ENCODE measurements at places on chromosomes 12 and 14. TPM values are rescaled to one million over a fixed set of nuclear protein-coding genes. Genes with fewer than 3 reads are reported as not detected.

Gene KRT74
- total RNA-seq, result not detected

Gene C12orf54
- not detected for total RNA-seq

Gene PDZRN4
- 3.5 TPM for total RNA-seq

Gene FLVCR2
- 10.8 TPM for total RNA-seq

Gene CBLN3
- 2.0 TPM for total RNA-seq

Gene AMN
- 239 TPM for total RNA-seq

Gene ATG101
- 37.7 TPM for total RNA-seq

DNA sequence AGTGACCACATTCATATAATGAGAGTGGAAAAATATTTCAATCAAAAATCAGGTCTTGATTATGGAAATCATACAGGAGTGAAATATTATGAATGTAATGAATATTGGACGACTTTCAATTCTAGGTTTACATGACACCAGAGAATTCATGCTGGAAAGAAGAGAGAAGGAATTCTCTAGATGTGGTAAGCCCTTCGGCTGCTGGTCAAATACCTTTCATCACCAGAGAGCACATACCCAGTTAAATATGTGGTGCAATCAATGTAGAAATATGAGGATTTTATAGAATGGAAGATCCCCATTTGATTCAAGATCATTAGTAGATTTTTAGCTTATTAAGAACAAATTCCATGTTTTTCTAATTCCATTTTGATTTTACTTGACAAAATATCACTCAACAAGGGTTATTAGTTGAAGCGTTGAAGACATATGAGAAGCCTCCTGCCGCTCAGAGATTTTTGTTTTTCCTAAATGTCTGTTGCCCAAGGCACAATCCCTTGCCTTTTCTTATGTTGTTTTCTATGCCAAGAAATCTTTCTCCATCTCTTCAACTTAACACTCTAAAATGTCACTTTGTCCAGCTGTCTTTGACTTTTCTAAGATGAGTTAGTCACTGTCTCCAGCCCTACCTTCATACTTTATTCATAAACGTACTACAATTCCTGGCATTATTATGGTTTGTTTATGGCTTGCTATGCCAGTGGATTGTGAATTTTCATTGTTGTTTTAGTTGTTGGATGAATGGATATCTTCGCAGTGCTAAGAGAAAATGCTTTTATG, 72.8 kb upstream of the ZDHHC17 start:
- no peak for DNase-seq

DNA sequence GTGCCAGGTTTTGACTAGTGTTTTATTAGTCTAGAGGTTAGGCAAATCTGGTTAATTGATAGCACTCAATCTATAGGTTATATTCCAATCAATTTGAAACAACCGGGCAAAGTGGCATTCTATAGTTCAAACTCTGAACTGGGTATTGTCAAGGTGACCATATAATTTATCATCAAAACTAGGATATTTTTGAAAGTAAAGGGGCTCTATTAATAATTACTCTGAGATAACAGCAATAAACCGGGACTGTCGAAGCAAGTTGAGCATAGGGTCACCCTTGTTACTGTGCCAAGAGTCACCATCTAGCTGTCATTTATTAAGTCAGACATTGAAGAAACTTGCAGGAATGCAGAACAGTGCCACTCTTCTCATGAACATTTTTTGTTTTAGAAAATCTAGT, 321.2 kb downstream of the RAD51B start:
- DNase-seq, result no peak

DNA sequence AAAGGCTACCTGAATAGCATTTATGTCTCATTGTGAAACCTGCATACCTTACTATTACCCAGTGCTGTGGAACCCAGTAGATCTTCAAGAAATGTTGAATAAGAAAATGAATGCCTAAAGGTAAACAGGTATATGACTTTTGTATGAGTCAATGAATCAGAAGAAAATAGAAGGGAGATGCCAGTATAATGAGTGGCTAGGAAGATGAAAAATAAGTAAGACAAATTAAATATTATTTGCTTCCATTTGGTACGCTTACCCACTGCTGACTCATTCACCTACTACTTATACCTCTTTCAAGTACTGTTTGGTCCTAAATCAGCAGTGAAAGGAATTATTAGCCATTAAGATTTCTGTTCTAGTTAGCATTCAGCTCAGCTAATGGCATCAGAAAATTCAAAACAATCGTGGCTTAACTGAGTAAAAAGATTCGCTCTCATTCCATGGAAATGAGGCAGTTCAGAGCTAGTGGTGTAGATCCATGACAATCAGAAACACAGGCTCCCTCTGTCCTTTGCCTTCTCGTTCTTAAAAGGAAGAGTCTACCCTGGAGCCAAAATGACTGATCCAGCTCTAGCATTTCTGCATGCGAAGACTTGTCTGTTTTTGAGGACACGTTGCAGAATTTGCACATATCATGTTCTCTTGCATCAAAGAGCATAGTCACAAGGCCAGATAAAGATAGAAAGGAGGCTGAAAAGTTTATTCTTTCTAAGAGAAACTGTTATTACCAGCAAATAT, 705.8 kb upstream of the USP15 start:
- DNase-seq, result no peak

DNA sequence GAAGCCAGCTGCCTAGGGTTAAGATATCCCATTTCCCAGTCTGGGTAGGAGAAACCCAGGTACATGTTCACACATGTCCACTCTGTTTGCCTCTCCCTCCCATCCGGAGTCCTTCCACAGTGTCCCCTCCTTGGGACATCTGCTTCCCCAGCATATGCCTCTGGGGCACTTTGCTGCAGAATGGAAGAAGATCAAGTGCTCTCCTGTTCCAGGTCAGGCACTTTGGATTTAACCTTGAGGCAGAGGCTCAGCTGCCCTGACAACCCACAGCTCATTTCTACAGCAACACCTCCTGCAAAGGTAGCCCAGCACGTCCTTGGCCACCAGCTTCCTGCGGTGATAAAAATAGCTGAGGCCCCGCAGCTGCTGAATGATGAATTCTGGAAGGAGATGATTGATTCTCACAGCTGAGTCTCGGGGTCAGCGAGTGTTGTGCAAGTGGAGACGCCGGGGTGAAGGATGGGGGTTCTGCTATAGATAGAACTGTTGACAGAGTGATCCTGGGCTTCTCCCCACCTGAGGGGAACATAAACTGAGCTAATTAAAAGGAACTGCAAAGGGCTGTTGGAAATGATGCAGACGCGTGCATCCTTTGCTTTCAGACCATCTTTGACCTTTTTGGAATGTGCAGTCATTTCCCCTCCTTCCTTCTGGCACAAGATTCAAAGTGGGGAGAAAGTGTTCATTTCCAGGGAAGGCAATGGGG, 145.0 kb downstream of the SLC38A6 start:
- no peak for DNase-seq

DNA sequence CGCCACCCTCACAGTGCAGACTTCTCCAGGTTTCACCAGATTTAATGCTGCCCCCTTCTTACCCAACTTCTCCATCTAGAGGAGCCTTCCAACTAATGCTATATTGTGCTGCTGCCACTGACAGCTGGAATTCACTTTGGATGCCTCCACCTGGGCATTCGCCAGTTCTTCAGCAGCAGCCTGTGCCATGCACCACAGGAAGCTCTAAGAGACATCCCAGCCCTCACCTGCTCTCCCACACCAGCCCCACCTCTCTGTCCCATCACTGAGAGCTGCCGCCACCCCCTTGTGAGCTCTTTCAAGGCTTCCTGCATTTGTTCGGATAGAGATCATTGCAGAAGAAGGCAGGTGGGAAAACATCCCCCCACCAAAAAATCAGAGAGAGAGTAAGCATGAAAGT, 4.6 kb upstream of the KRT2 start:
- DNase-seq, result no peak

- DNase-seq, result no peak
Observed at GRCh38 chr12:1252758-1253157, 261.7 kb downstream of the ERC1 start.

GRCh38 chr12:754851-755562, 2.6 kb downstream of the WNK1 start:
- DNase-seq, result no peak

DNA sequence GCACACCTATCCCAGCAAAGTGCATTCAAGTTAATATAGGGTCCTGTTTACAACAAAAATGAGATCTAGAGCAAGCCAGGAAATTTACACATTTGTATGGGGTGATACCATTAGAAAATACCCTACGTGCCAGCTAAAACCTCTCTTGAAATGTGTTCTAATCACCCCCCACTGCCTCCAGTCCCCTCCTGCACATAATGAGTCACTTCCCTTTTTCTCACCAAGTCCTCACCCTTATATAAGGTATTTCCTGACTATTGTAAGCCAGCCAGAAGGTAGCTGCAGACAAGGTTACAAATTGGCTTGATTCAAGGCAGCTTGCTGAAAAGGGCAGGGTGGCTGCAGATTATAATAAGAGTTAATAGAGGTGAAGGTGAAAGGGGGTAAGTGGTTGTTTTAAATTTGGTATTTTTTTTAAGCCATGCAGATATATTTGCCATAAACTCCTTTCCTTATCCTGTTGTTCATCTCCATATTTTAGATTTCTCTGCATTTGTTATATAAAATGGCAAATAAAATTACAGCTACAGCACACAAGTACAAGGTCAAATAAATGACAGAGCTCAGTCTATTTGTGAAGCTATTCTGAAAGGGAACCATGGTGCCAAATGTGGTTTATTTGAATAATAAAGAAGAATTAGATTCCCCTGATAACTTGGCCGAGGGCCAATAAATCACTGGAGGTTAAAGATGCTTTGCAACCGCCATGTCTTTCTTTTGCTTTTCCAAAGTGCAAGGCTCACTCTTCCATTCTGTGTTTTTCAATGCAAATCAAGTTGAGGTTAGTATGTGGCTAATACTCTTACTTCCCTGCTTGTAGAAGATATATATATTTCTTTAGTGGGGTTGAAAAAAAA, 385.9 kb downstream of the EGLN3 start:
- no peak for DNase-seq

- DNase-seq, result no peak
Observed at GRCh38 chr12:54175200-54175963, 13.4 kb downstream of the SMUG1 start.

DNA sequence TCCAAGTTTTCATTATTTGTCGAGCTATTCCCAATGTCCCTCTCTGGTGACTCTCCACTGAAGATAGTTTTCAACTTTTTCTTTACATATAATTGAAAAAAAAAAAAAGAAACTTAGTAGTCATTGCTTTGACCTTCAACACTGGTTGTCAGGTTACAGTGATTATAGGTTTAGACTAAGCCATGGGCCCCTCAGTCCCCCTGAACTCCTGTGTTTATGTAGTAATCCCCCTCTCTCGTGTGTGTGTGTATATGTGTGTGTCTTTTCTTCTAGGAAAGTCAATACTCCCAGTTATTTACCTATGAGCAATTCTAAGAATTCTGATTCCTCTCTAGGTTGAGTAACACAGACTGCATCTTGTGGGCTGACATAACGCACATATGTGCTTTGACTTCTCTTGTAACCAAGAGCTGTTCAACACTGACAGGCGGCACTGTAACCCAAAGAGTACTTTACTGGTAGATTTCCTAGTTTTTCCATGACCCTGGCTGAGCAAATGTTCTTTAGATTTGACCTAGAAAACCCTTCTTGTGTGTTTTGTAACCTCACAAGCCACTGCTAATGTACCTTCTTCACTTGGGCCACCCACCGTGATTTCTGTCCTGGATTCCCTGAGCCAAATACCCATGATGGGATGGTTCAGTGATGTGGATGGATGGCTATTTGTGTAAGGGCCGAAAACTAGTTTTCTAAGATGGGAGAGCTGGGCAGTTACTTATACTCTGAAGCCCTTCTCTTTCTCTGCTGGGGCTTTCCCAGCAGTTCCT, 15.0 kb upstream of the MANSC4 start:
- no peak for DNase-seq

DNA sequence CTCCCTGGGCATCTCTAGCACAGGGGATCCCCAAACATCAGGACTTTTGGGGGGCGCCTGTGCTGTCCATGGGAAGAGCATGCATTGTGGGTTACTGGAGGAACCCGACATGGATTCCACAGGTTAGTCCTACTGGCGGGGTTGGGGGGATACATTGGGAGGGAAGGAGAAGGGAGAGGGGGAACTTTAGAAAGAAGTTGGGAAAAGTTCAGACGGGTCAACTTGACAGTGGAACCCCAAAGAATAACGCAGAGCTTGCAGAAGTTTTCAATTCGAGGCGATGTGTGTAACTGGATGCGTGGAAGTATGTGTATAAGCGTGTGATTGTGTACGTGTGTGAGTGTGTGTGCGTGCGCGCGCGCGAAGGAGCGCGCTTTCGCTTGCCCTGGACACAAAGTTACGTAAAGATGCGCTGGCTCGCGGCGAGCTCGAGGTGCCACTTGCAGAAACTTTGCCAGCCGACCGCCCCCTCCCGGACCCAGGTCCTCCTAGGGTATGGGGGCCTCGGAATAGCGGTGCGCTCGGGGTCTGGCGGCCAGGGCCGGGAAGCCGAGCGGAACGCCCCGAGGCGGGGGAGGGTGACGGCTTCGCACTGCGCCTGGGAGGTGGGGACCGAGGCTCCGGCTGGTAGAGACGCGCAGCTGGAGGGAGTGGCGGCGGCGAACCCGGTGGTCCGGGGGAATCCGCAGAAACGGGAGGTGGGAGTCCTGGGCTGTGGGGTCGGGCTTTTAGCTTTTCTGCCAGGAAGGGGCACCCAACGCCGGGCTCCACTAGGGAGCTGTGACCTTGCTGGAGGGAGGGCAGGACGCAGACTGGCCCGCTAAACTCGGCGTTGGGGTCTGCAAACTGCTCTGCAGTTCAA, 669 bp downstream of the RFX4 start:
- DNase-seq, result no peak

DNA sequence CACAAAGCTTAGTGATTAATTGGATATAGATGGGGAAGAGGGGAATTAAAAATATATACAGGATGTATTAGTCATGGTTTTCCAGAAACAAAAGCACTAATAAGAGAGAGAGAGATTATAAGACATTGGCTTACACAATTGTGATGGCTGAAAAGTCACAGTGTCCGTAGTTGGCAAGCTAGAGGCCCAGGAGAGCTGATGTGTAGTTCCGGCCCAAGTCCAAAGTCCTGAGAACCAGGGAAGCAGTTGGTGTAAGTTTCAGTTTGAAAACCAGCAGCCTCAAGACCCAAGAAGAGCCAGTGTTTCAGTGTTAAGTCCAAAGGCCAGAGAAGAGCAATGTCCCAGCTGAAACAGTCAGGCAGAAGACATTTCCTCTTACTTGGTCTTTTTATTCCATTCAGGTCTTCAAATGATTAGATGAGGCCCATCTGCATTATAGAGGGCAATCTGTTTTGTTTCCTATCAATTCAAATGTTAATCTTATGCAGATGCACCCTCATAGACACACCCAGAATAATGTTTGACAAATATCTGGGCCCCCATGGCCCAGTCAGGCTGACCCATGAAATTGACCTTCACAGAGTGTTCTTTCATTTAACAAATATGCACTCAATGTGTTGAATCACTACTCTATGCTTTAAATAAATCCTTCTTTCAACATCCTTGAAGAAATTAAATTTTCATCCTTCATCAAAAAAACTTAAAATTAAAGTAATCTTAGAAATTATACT, 67.2 kb upstream of the DIO2 start:
- no peak for DNase-seq

GRCh38 chr12:105316931-105317852, 13.3 kb upstream of the C12orf75 start:
- no peak for DNase-seq

GRCh38 chr12:67634303-67634761, 14.2 kb upstream of the DYRK2 start:
- no peak for DNase-seq

GRCh38 chr12:123659996-123660727, 10.8 kb upstream of the TCTN2 start:
- DNase-seq, result no peak

- DNase-seq, result no peak
Observed at GRCh38 chr12:22812531-22812930, 187.6 kb downstream of the ETNK1 start.

GRCh38 chr12:54160769-54161480, 27.9 kb downstream of the SMUG1 start:
- no peak for DNase-seq

Data from colonic mucosa (tissue), 4 donors.